GM23248 (cell line): ENCODE measurements at places on chromosomes 1 and 21.

GRCh38 chr1:117372863-117373412, 5.7 kb downstream of the MAN1A2 start:
- peak; percentile 44 for DNase-seq

DNA sequence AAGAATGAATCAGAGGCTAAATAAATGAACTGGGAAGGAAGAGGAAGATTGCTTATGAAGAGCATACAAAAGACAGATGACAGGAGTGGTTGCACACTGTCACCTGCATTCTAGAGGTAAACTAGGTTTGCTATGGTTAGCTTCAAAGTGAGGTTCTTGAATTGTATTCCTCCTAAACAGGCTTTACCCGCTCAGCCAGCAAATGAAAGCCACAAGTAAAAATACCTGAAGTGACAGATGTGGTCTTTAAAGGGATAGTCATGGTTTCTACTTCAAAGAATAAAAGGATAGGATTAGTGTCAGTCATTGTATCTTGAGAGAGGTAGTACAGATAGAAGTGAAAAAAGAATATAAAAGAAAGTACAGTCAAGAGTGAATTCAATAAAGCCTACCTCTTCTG, 32.4 kb upstream of the PRDX6 start:
- no peak for DNase-seq

- no peak for DNase-seq
Measured at GRCh38 chr1:27589841-27590426, 14.0 kb downstream of the AHDC1 start.

DNA sequence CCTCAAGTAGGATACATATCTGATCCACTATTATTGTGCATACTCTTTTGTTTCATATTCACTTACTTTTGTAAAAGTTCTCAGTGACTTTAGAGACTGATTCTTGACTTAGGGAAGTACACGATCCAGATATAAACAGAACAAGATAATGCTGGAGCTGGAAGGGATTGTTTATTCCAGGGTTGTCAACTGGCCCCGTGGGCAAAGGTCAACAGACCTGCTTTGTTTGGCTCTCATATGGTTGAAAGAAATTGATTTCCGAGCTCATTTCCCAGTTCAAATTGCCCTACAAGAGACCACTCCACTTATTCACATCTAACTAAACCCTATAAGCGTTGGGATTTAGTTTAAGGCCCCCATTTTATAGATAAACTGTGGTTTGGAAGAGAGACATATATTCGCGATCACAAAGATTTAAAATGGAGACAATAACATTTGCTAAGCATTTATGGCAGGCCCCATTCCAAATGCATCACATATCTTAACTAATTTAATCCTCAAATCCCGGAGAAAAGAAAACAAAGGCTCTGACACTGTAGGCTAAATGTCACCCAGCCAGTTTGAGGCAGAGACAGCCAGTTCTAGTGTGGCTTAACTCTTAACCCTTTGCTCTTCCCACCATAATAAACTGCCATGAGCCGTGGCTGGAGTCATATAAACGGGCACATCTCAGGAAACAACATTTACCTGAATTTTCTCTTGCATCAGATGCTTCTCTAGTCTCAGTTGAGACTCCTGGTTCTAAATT, 20.6 kb downstream of the REG4 start:
- no peak for DNase-seq

DNA sequence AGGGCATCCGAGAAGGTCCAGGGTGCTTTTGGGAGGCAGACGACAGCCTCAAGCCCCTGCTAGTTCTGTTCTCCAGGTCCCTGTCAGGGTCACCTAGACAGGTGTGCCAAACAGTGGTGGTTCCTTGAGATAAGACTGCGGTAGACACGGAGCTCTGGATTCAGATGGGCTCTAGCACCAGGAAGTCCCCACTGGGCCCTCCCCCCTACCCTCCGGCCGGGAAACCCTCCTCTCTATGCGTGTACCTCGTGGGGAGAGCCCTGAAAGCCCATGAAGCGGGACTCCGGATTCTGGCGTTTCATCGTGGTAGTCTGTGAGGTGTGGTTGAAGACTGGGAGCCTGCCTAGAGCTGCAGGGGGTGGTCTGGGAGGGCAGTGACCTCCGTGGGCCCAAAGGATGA, 2.1 kb upstream of the KCNA2 start:
- DNase-seq: no peak
